ENCODE measurements at places on chromosomes 2 and 18.

DNA sequence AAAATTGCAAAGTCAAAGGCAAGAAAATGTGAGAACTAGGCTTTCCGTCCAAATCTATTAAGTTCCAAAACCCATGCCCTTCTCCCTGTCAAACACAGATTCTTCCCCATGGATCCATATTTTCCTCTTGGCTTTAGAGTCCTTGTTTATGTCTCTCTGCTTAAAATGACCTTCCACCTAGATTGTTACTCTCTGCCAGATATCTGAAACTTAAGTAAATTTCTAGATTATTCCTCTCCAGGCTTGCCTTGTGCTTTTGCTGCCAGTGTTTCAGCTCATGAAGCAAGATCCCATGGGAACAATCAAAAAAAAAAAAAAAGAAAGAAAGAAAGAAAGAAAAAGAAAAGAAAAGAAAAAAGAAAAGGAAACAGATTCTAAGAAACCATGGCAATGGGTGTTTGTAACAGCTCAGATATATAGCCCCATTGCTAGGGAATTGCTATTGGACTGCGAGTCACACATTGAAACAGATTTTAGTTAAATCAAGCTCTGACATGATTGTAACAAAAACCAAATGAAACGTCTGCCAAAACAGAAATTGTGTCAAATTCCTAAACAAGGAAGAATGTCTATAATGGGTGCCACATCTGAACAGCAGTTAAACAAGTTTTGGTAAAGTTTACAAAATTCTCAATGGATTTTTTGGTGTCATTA, 660.7 kb upstream of the CNTNAP5 start:
- no peak for DNase-seq

GRCh38 chr2:150127995-150128394, 359.5 kb downstream of the RND3 start:
- DNase-seq = no peak

GRCh38 chr2:155381436-155381835, 682.9 kb downstream of the KCNJ3 start:
- no peak for DNase-seq

DNA sequence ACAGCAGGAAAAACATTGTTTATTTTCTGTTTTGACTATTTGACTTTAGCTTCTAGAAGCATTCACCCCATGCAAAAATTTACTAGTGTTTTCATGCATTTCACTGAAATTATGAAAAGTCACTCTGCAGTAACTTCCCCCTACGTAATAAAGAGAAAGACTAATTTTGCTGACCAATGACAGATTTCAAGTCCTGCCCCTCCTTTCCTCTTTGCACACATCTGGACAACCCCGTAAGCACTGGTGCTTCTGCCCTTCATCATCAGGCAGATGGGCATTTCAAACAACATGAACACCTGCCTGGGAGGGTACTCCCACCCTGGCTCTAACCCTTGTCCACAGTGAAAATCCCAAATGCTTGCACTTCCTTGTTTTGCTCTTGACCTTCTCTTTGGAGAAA, 815.0 kb upstream of the ID2 start:
- no peak for DNase-seq

GRCh38 chr2:152682663-152683062, 34.6 kb downstream of the PRPF40A start:
- DNase-seq = no peak

DNA sequence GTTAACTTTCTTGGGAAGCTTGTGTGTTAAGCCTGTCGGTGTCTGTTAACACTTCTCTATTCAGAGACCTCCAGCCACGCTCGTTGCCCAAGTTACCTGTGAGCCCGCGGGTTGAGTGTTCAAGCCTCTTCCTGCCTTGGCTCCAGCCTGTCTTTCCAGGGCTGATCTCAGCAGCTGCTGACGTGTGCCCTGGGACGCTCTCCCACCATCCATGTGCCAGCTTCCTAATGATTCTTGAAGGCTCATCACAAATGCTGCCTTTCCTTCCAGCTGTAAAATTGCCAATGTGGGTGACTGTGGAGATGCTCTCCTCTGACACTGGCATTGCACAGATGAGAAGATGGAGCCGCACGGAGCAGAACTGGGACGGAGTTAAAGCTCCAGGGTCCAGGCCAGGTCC, 6.1 kb downstream of the RNF144A start:
- no peak for DNase-seq

DNA sequence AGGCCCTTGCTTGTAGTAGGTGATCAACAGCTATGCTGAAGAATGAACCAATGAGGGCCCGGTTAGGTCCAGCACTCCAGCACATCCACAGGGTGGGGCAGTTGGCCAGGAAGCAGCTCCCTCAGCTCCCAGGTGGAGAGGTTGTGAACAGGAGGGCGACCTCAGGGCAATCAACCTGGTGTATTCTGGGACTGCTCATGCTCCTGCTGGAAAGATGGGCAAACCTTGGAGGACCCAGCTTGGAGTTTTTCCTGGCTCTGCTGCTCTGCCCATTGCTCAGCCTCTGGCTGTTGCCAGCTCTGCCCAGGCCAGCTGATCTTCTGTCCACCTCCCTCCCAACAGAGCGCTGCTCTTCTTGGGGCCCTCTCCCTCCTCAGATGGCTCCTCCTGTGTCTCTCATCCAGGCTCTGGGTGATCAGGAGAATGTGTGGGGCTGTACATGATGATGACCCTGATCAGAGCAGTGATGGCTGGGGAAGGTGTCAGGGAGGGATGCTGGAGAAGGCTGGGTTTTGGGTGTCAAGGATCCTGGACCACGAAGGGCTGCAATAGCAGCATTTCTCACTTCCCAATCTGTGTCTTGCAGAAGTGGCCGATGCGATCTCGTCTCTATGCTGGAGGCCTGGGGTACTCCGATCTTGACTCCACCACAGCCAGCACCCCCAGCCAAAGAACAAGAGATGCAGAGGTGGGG, 3.4 kb downstream of the TCF23 start:
- no peak for DNase-seq

DNA sequence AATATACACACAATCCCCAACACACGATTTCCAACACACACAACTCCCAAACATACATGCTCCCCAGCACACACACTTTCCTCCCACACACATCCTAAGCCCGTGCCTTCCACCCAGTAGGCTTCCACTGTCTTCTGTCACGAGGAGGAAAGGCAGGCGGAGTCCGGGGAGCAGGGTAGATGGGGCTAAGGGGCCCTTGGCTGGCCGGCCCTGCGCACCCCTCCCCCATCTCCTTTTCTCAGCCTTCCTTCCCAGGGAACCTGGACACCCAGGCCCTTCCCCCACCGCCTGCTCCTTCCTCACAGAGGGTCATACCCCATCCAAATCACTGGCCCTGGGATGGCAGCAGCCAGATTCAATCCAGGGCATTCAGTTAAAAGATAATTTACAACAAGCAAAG, 3.4 kb upstream of the PDCD1 start:
- no peak for DNase-seq

- no peak for DNase-seq
Measured at GRCh38 chr2:176455816-176456291, 186.6 kb downstream of the MTX2 start.

- peak; percentile 47 for DNase-seq
Measured at GRCh38 chr2:60641811-60642788, 88.6 kb upstream of the BCL11A start.
